ENCODE measurements at places on chromosomes 3 and 15. TPM values are rescaled to one million over a fixed set of nuclear protein-coding genes. Genes with fewer than 3 reads are reported as not detected.

The PYGO1 gene
- 0.62 TPM for polyA plus RNA-seq

The PRTG gene
- 0.16 TPM for polyA plus RNA-seq

The LMAN1L gene
- polyA plus RNA-seq = 0.41 TPM

- no peak overlapping the region for H3K27ac ChIP-seq
- no peaks in the 10 kb centered on the region for H3K36me3 ChIP-seq
- DNase-seq = no peak
- H3K4me3 ChIP-seq = no peak overlapping the region
- no peaks in the 10 kb centered on the region for H3K27me3 ChIP-seq
Measured at GRCh38 chr3:120196333-120196732, 88.7 kb downstream of the GPR156 start.

DNA sequence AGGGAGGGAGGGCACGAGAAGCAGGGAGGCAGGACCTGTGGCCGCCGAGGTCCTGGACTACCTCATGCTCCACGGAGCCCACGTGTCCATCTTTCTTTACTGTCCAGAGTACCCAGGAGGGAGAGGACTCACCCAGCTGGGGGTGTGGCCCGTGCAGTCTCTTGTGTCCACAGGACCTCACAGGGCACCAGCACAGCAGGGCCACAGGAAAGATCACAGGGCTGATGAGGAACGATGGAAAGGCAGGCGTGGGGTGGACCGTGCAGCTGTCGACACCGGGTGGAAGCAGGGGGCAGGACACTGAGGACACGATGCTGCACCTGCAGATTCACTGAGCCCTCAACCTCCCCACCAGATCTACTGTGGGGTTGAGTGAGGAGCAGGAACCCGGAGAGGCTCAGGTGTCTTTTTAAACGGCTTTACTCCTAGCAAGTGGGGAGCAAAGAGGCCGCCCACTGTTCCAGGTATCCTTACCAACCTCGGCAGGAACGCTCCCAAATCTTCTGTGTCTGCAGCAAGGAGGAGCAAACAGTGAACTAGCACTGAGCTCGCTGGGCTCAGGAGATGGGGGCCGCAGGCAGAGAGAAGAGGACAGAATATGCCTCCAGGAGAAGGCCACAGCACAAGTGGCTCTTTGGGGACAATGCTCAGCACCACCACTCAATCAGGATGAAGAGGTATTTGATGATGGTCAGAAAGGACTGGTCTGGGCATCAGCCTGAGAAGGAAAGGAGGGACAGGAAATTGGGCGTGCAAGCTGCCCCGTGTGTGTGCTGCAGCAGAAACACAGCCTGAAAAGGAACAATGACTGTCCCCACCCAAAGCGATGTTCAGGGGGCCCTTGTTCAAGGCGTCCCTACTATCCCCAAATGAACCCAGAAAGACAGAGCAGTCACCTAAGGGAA is 198.8 kb downstream of the XXYLT1 start:
- H3K27ac ChIP-seq = no peak overlapping the region
- no peaks in the 10 kb centered on the region for H3K27me3 ChIP-seq
- peaks cover 41% of the 10 kb centered on the region for H3K4me1 ChIP-seq
- peaks cover 13% of the 10 kb centered on the region for H3K36me3 ChIP-seq
- no peak for DNase-seq
- no peak overlapping the region for H3K4me3 ChIP-seq

GRCh38 chr3:43288366-43288765 is 2.0 kb downstream of the SNRK start:
- H3K27me3 ChIP-seq = no peaks in the 10 kb centered on the region
- H3K4me3 ChIP-seq = peak overlapping the region; percentile 99
- no peak for DNase-seq
- peaks cover 3% of the 10 kb centered on the region for H3K36me3 ChIP-seq

- no peaks in the 10 kb centered on the region for H3K4me1 ChIP-seq
- no peak overlapping the region for H3K4me3 ChIP-seq
- H3K36me3 ChIP-seq = no peaks in the 10 kb centered on the region
Measured at GRCh38 chr3:171774521-171774920, 35.8 kb downstream of the PLD1 start.

Data from thymus (tissue), 14 donors.